ENCODE measurements at places on chromosomes 3 and 15.

GRCh38 chr3:125916376-125916978 is 52.5 kb upstream of the ROPN1B start:
- peak; percentile 96 for DNase-seq

- DNase-seq = no peak
Measured at GRCh38 chr3:115052906-115053305, 94.2 kb downstream of the ZBTB20 start.

- no peak for DNase-seq
Measured at GRCh38 chr3:157195965-157196364, 36.0 kb upstream of the CCNL1 start.

DNA sequence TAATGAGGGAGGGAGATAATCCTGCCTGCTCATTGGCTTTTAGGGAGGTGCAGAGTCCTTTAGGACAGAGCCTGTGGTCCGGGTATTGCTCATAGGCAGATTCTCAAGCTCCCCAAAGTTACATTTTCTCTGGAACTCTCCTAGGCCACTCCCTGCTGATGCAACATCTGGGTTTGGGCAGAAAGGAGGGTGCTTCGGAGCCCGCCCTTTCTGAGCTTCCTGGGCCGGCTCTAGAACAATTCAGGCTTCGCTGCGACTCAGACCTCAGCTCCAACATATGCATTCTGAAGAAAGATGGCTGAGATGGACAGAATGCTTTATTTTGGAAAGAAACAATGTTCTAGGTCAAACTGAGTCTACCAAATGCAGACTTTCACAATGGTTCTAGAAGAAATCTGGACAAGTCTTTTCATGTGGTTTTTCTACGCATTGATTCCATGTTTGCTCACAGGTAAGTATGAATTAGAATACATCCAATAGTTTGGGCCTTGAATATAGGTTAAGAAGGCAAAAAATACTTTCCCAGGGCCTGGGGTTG is at the start of gene IL20RB:
Gene IL20RB, plus strand, starts transcription at position 233 of the 538 bp plus-strand sequence. Its CDS starts 131 bp downstream, at position 364.
- DNase-seq = no peak

DNA sequence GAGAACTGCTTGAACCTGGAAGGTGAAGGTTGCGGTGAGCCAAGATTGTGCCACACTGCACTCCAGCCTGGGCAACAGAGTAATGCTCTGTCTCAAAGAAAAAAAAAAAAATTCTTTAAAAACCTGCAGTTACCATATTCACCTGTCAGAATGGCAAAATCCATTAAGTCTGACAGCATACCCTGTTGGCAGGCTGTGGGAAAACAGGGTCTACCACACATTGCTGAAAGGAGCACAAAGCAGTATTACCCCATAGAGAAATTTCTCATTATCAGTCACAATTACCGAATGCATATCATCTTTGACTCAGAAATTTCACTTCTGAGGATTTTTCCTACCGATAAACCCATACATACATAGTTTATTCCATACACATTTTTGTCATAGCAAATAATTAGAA is 264.1 kb upstream of the SLCO3A1 start:
- DNase-seq = no peak

GRCh38 chr3:97970956-97971620 is 1.1 kb downstream of the RIOX2 start:
- DNase-seq = no peak

- DNase-seq = no peak
Measured at GRCh38 chr15:52392008-52392687, 96.5 kb upstream of the MYO5C start.

DNA sequence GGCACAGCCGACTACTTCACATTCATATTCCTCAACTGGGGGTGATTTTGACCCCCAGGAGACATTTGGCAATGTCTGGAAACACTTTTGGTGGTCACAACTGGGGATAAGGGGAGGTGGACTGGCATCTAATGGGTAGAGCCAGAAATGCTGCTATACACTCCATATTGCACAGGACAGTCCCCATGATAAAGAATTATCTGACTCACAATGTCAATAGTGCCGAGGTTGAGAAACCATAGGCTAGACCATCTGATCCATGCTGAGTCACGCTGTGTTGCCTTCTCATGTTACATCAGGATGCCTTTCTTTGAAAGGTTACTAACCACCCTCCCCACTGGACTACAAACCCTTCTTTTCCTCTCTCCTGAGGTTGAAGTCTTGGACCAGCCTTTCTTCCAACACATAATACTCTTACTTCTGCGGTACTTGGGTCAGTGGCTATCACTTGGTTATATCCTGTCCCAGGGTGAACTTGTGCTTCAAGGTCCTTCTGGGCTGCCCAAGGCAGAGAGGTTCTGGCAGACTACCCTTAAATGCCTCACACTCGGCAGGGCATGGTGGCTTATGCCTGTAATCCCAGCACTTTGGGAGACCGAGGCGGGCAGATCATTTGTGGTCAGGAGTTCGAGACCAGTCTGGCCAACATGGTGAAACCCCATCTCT is 68.8 kb downstream of the CTNNB1 start:
- no peak for DNase-seq

DNA sequence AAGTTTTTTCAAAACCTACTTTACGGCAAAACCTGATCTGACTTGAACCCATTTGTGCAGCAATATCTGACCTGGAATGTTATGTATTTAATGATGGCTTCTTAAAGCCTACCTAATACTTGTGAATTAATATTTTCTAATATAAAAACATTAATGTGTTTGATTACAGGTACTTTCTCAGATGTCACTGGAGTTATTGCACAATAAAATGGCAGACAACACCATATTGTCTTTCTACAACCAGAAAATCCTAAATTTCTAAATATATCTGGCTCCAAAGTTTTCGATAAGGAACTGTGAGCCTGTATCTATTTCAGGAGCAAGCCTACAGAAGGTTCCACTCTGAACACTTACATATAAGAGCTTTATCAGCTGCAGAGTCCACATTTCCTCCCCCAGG is 184.5 kb downstream of the ATP8B4 start:
- DNase-seq = no peak

- no peak for DNase-seq
Measured at GRCh38 chr3:31392568-31392967, 140.2 kb upstream of the STT3B start.

DNA sequence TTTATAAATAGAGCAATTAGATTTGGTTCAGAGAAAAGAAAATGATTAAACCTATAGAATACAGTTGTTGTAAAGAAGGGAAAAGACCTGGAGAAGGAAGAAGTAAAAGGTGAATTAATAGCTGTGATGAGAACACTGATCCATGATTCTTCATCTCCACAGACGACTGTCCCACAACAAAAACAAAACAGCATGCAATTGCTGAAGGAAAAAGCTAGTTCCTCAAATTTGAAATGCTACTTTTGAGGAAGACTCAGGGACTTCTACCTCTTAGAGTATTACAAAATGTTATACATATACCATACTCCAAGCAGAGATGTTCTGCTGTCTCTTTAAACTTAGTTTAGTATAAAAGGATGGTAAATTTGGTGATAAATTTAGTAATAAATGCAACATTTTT is 21.5 kb downstream of the ALCAM start:
- DNase-seq = no peak

DNA sequence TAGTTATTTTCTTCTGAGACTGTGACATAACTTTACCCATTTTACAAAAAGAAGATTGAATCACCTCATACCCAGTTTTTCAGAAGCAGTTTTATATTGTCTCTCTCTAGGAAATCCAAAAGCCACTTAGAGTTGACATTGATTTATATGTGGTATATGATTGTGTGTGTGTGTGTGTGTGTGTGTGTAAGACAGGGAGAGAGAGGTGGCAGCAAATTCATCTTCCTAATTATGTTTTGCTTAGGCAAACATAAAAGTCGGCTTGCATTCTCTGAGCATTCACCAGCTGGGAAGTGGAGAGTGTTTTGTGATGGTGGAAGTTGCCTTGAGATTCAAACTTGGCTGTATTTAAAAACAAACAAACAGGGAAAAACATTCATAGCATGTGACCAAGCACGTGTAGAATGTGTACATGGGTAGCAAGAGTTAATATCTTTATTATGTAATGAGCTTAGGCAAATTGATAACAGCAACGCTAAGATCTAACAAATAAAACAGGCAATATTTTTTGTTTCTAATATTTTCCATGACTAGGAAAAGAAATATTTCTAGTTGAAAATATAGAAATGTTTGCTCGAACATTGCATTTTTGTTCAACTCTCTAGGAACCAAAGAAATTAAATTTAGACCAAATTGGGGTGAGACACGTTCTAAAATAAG is 64.4 kb upstream of the IGF1R start:
- DNase-seq = no peak

DNA sequence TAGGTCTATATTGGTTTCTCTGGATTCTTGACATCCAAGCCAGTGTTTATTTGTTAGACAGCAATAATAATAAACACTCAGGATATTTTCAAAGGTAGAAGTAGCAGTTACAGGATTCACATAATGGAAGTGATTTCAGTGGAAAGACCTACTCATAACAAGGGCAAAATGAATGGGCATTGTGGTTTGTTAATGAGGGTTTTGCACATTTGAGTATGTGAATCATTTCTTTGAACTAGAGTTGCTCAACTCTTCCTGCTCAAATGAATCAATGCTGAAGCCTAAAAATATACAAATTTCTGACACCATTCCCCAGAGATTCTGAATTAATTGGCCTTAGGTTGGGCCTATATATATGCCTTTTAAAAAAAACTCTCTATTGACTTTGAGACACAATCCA is 4.1 kb upstream of the COL6A5 start:
- no peak for DNase-seq

GRCh38 chr15:75921732-75922703 is 18.3 kb downstream of the FBXO22 start:
- no peak for DNase-seq

DNA sequence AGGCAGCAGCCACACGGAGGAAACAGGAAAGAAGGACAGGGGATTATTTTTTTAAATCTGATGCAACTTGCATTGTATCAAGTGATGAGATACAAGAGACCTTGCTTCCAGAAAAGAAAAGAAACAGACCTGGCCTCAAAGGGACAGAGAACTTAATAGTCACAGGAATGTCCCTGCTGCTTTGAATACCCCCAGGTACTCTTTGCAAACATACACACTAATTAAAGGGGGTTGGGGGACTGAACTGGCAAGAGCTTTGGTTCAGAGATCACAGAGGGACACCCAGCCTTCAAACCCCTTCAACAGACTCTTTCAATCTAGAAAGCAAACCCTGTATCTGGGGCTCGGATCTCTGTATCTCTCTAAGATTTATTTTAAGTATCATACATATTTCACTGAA is 18.0 kb downstream of the TNIK start:
- no peak for DNase-seq

GRCh38 chr3:52730681-52731080 is 24.8 kb downstream of the SPCS1 start:
- DNase-seq = no peak

- no peak for DNase-seq
Measured at GRCh38 chr3:51354731-51355615, 30.1 kb upstream of the MANF start.

- DNase-seq = no peak
Measured at GRCh38 chr3:122558605-122559004, 5.5 kb downstream of the PARP9 start.

GRCh38 chr3:111723293-111724215 is 128.4 kb upstream of the ZBED2 start:
- DNase-seq = no peak

DNA sequence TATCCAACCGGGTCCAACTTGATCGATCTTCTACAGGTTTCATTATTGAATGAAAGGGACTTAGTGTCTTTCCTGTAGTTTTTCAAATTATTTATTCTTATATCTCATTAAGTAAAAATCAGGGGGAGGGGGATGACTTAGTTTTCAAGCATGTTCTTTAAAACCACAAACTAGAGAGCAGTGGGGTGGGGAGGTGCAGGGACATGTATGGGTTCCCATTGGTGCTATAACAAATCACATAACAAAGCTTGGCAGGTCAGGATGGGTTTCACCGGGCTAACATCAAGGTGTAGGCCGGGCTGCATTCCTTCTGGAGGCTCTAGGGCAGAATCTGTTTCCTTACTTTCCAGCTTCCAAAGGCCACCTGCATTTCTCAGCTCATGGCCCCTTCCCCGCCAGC is 32.7 kb downstream of the CCNL1 start:
- DNase-seq = no peak

DNA sequence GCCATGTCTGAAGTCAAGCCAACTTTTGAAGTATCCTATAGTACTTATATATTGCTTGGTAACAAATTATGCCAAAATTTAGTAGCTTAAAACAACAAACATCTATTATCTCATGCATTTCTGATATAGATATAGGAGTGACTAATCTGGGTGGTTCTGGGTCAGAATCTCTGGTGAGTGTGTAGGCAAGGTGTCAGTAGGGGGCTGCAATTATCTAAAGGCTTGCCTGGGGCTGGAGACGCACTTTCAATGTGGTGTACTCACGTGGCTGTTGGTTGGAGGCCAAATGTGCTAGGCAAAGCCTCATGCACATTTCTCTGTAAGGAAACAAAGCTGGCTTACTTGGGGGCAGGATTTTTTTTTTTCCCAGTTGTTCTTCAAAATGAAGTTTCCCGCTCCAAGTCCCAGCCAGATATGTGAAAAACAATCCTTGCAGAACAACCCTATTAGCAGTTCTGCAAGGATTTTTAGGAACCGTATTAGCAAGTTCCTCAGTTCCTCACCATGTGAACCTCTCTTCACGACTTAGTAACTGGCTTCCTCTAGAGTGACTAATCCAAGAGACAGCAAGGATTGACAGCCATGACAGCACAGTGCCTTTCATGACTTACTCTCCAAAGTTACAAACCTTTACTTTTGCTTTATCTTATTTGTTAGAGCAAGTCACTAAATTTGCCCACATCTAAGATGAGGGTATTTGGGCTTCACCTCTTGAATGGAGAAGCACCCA is 25.8 kb downstream of the GREM1 start:
- no peak for DNase-seq

DNA sequence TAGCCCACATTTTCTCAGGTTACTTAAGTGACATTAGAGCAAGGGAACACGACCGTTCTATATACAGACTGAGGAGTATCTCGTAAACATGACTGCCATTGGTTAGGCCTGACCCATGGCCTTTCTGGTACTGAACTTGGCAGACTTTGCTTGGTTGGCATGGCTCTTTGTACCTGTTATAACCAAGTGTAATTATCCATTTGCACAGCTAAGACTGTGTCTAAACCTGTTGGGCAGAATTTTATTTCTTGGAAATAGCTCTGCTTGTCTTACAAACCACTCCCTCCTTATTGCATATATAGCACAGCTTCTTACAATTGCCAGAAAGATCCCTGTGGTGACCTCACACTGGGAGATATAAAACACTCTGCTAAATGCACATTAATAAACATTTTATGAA is 106.9 kb downstream of the P2RY1 start:
- no peak for DNase-seq
